ENCODE measurements at places on chromosomes 4 and X. TPM values are rescaled to one million over a fixed set of nuclear protein-coding genes. Genes with fewer than 3 reads are reported as not detected.
A peak's percentile ranks its signal among the peaks of the same experiment; 100 is the strongest.

- ATAC-seq, result no peak
Observed at GRCh38 chr4:73723928-73724327, 16.4 kb upstream of the CXCL8 start.

- no peak for ATAC-seq
Observed at GRCh38 chr4:81589262-81589661, 117.6 kb upstream of the RASGEF1B start.

DNA sequence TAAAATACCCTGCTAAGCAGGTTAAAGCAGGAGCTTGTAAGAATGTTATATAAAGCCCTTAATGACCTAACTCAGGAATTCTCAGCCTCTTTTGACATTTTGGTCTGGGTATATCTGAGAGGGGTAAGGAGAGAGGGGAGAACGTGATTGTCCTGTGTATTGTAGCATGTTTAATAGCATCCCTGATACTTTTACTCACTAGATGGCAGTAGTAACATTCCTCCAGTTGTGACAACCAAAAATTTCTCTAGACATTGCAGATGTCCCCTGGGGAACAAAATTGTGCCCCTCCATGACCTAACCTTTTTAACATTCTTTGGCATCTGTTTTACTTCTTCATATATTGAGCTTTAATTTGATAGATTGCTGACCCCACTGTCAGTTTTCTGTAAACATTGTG, 17.9 kb downstream of the SMARCA5 start:
- peak; percentile 28 for ATAC-seq

- ATAC-seq, result peak; percentile 85
Observed at GRCh38 chr4:69881173-69881773, 21.3 kb upstream of the SULT1E1 start.

GRCh38 chr4:127212701-127213100, 420.1 kb upstream of the INTU start:
- no peak for ATAC-seq

DNA sequence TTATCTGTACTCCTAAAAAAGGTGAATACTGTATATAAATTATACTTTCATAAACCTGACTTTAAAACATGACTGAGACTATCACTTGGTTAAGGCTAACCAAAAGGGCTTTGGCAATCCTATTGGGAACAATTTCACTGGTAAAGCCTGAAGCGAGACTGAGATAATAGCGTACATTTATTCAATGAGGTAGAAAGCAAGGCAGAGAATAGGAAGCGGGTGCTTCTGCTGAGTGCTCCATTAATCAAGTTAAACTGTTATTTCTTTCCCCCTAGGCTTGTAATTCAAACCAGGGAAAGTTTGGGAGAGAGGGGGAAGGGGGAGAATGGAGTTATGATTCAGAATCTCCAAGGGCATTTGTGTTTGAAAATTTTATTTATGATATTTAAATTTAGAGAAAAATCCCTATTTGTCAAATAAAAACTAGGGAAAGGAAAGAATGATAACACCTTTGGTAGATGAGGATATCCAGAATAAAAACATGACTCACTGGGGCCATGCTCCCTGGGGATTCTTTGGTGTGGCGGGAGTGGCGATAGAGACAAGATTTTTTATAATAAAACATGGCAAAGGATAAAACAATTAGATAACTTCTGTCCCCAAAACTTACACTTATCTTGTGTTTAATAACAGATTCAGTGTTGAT, 34.6 kb upstream of the SORBS2 start:
- ATAC-seq, result peak; percentile 57

DNA sequence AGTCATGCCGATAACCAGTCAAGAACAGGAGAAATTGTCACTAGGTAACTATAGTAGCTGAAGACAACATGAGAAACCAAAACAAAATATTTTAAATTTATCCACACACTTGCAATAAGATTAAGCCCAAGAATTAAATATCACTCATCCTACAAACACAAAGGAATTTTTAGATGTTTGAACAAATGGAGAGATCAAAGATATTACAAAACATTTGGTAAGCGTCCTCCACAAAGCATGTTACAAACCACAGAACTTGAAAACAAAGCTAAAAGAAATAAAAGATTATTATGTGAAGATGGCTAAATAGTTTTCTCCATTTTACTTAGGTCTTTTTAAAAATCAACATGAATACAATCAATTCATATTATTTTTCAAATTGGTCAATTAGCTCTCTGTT, 631.9 kb upstream of the INTU start:
- ATAC-seq, result no peak

DNA sequence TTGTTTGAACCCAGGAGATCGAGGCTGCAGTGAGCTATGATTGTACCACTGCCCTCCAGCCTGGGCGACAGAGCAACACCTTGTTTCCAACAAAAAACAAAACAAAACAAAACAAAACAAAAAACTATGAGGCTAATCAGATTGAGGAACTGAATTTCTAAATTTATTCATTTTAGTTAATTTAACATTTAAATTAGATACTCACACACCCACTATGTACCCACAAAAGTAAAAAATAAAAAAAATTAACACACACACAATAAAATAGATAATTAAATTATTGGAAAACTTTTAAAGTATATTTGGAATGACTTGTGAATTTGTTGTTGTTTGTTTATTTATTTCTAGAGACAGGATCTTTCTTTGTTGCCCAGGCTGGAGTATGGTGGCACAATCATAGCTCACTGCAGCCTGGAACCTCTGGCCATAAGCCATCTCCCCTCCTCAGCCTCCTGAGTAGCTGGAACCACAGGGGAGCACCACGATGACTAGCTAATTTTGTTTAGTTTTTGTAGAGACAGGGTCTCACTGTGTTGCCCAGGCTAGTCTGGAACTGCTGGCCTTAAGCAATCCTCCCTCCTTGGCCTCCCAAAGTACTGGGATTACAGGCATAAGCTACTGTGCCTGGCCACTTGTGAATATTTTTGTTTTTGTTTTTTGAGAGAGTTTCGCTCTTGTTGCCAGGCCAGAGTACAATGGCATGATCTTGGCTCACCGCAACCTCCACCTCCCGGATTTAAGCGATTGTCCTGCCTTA, 9.8 kb upstream of the ZNF157 start:
- no peak for ATAC-seq

DNA sequence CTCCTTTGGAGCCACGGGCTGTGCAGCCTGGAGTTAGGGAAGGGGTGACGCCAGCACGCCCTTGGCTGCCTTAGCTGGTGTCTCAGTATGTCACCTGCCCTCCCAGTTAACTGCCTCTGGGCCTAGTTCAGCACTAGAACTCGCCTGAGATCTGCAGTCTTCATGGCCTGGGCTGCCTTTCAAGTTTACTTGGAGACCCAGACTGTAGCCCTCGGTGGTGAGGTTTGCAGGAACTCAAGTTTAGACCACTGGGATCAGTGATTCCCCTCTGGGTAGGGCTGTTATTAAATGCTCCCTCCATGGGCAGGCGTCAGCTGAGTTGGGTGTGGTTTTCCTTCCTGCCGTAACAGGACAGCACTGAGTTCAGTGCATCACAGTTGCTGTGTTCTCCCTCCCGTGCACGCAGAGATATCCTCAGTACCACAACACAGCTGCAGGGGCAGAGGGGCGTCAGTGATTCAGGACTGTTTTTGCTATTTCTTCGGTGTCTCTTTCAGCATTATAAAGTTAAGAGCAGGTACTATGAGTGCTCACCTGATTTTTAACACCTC, 30.5 kb downstream of the PLAC8 start:
- ATAC-seq, result no peak

- ATAC-seq, result no peak
Observed at GRCh38 chrX:107542040-107542439, 86.3 kb upstream of the PRPS1 start.

- no peak for ATAC-seq
Observed at GRCh38 chr4:36241771-36242170, 2.5 kb downstream of the ARAP2 start.

- no peak for ATAC-seq
Observed at GRCh38 chr4:180394312-180394711, 1848.9 kb upstream of the TENM3 start.

DNA sequence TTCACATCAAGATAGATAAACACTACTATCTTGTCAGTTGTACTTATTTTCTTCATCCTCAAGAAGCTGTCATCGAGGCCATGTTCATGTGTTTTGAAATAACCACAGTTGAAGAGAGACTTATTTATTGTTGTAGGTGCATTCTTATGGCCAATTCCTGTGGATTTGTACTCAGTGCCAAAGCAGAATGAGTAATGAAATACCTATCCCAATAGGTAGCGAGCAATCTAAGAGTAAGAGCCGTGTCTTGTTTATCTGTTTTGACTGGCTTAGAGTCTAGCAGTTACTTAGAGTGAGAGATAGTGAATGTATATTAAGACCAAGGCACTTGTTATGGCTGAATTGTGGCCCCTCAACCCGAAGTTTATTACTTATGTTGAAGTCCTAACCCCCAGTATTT, 631.0 kb upstream of the SPANXN1 start:
- ATAC-seq, result no peak

- no peak for ATAC-seq
Observed at GRCh38 chrX:42248226-42248625, 324.9 kb upstream of the CASK start.

- no peak for ATAC-seq
Observed at GRCh38 chrX:70635669-70636068, 191.0 kb downstream of the DLG3 start.

DNA sequence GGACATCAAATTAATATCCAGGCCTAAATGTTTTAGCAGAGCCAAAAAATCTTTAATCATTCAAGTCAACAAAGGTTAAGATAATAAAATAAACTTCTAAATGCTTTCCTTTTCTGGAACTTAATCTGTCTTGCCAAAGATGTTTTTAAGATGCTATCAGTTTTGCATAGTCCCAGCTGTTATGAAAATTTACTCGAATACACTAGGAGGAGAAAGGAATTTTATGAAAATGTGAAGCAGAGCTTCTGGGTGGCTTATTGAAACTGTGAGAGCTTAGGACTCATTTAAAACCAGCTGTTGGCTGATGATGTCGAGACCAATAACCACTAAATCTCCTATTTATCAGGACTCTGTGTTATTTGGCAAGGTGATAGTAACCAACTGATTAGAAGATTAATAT, 202.2 kb upstream of the ETNPPL start:
- no peak for ATAC-seq

- no peak for ATAC-seq
Observed at GRCh38 chr4:6568689-6569332, 6.2 kb upstream of the MAN2B2 start.

DNA sequence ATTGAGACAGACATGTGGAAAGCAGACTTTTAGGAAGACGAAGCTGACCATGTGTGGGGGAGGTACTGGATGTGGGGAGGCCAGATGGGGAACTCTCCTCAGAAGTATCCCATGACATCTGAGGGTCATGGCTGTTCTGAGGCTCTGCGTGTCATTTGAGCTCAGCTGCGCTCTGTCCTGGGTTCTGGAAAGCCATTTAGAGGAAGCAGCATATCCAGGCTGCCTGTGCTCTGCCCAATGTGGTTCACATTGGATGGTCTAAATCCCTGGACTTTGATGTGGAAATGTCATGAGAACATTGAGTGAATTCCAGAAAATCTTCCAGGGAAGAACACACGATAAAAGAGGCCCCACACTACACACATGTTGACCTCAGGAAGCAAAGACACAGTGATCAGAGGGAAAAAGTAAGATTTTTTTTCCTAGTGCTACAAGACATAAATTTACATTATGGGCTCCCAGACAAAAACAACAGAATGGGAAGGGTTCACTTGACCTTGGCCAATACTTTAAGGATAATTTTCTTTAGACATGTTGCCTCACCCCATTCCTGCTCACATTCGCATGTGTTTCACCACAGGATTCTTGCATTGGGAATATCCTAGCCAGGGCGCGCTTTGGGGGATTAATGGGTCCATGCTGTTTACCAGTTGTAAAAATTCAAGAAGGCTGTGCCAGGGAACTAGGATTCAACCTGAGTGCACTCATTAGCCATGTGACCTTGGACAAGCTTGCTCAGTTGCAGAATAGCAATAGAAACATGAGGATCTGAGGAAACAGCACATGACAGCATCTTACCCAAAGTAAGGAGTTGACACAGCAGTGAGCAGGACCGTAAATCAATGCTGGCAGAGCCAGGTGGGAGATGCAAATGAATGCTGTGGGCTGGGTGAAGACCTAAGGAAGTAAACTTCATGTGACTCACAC, 73.2 kb upstream of the C1QTNF7 start:
- peak; percentile 15 for ATAC-seq

DNA sequence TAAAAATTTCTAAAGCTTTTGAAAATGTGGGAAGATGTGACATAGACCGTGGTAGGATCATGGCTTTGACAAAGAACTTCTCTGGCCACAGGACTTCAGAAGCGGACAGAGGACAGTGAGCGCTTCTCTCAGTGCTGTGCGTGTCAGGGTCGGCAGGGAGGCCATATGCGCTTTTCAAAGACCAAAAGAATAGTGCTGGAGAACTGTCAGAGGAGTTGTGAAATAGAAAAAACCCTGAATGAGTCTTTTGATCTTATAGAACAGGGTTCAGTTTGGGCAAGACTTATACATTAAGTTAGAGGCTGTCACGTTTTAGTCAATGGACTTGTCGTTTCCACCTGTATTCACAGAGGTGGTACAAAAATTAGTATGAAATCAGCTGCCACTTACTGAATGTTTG, 77.4 kb downstream of the PTTG2 start:
- no peak for ATAC-seq

GRCh38 chrX:139186991-139187390, 343.5 kb upstream of the F9 start:
- no peak for ATAC-seq

GRCh38 chr4:110614173-110614963, 8.5 kb downstream of the PITX2 start:
- ATAC-seq, result no peak

GRCh38 chrX:40504801-40505605, 75.8 kb upstream of the ATP6AP2 start:
- peak; percentile 91 for ATAC-seq

DNA sequence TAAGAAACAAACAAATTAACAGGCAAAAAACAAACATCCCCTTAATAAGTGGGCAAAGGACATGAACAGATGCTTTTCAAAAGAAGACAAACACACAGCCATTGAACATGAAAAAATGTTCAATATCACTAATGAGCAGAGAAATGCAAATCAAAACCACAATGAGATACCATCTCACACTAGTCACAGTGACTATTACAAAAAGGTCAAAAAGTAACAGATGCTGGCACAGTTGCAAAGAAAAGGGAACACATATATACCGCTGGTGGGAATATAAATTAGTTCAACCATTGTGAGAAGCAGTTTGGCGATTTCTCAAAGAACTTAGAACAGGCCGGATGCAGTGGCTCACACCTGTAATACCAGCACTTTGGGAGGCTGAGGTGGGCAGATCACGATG, 146.1 kb upstream of the NEIL3 start:
- no peak for ATAC-seq

DNA sequence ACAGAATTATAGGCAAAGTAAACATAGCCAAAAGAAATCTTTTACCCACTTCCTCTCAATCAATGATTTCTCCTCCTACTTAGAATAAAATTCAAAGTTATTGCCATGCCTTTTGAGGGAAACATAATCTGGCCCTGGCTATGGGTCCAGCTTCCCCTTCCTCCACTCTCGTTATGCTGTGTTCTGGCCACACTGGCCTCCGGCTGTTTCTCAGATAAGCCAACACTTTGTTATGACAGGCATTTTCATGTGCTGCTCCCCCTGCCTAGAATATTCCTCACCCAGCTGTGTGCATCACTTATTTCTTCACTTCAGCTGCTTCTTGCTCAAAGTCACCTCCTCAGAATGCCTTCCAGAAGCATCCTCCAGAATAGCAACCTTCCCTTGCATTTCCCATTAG, 386.6 kb upstream of the AADAT start:
- no peak for ATAC-seq

- no peak for ATAC-seq
Observed at GRCh38 chr4:159177265-159178150, 74.6 kb downstream of the RAPGEF2 start.

The NEXMIF gene
- total RNA-seq, result 10.7 TPM

The LDB2 gene
- 5.8 TPM for total RNA-seq

The RFC1 gene
- 33.7 TPM for total RNA-seq

The SH3RF1 gene
- 15.1 TPM for total RNA-seq

The TACR3 gene
- 0.08 TPM for total RNA-seq

The PAGE5 gene
- total RNA-seq, result not detected

Measured in motor neuron (in vitro differentiated cells).